Osteoblast (primary cell): ENCODE measurements at places on chromosomes 4 and X. TPM values are rescaled to one million over a fixed set of nuclear protein-coding genes. Genes with fewer than 3 reads are reported as not detected.

DNA sequence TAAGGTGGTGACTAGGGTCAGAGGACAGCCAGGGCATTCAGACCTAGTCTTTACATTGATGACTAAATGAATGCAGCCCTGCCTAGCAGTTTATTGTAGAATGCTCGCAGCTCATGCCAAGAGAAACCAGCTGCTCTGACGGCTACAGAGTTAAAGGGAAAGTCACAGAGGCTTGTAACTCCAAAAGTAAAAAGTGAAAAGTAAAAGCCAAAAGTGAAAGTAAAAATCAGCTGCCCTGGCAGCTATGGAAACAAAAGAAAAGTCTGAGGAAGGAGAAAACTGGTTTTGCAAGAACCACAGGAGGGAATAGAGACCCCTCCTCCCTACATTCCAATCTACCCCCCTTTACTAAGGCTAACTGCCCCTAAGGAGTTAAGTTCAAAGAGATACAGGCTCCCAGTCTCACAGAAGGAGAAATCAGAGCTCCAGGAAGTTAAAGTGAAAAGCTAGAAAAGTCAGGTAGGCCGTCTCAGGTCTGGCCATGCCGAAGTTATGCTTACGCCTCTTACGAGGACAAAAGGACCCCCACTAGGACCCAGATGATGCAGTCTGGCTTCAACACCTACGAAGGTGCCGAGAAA, 6.0 kb downstream of the GAGE10 start:
- no peaks in the 10 kb centered on the region for H3K4me1 ChIP-seq
- peak overlapping the region; percentile 27 for H3K27ac ChIP-seq
- H3K27me3 ChIP-seq = no peaks in the 10 kb centered on the region
- no peaks in the 10 kb centered on the region for H3K36me3 ChIP-seq

- H3K27me3 ChIP-seq = no peaks in the 10 kb centered on the region
- no peak overlapping the region for H3K27ac ChIP-seq
- no peak overlapping the region for H3K4me3 ChIP-seq
- H3K36me3 ChIP-seq = no peaks in the 10 kb centered on the region
Measured at GRCh38 chrX:262381-262909, 18.7 kb upstream of the PLCXD1 start.

DNA sequence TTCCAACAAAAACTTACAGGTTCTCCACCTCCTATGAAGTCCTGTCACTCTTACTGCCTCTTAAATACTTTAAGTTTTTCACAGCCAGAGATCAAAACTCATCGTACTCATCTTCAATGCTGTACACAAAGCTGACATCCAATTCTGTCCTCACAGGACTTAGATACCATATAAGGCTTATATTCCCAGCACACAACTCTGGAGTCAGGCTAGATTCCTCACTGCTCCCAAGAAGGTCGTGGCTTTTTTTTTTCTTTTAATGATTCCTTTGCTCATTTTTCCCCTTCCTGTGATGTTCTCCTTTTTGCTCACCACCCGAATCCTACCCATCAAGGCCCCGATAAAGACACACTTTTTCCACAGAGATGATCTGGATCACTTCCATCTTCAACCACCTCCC, 914 bp downstream of the TRAPPC2 start:
- no peaks in the 10 kb centered on the region for H3K36me3 ChIP-seq
- H3K4me3 ChIP-seq = peak overlapping the region; percentile 94
- H3K4me1 ChIP-seq = peaks cover 16% of the 10 kb centered on the region
- no peaks in the 10 kb centered on the region for H3K27me3 ChIP-seq
- H3K27ac ChIP-seq = peak overlapping the region; percentile 77

- no peak for DNase-seq
- H3K27ac ChIP-seq = no peak overlapping the region
- no peaks in the 10 kb centered on the region for H3K4me1 ChIP-seq
- H3K36me3 ChIP-seq = no peaks in the 10 kb centered on the region
Measured at GRCh38 chr4:123522646-123523045, 126.1 kb downstream of the SPRY1 start.

DNA sequence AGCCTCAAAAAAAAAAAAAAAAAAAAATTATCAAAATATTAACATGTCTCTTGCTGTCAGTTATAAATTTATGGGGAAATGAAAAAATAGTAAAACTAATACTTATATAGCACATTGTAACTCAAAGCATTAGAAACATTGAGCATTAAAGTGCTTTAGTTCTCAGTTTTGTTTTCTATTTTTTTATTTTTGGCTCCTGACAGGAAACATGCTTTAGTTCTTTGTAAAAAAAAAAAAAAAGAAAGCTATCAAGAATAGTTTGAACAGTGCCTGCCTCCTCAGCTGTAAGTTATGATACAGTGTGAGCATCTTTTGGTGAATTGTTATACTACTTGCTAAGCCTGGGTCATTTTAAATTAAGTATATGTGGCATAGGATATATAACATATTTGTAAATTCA, 5.1 kb upstream of the CENPC start:
- no peak for DNase-seq
- no peaks in the 10 kb centered on the region for H3K36me3 ChIP-seq
- H3K4me3 ChIP-seq = no peak overlapping the region
- H3K27ac ChIP-seq = no peak overlapping the region
- H3K4me1 ChIP-seq = no peaks in the 10 kb centered on the region
- no peaks in the 10 kb centered on the region for H3K27me3 ChIP-seq

GRCh38 chrX:118272242-118272641, 73.7 kb upstream of the WDR44 start:
- H3K36me3 ChIP-seq = no peaks in the 10 kb centered on the region
- DNase-seq = no peak
- no peaks in the 10 kb centered on the region for H3K27me3 ChIP-seq

GRCh38 chr4:14800977-14801376, 201.3 kb upstream of the CPEB2 start:
- H3K27me3 ChIP-seq = no peaks in the 10 kb centered on the region
- no peak overlapping the region for H3K27ac ChIP-seq
- no peak overlapping the region for H3K4me3 ChIP-seq
- no peaks in the 10 kb centered on the region for H3K36me3 ChIP-seq
- no peak for DNase-seq
- no peaks in the 10 kb centered on the region for H3K4me1 ChIP-seq

- H3K36me3 ChIP-seq = no peaks in the 10 kb centered on the region
- no peak overlapping the region for H3K4me3 ChIP-seq
Measured at GRCh38 chr4:110615353-110616237, 7.3 kb downstream of the PITX2 start.

DNA sequence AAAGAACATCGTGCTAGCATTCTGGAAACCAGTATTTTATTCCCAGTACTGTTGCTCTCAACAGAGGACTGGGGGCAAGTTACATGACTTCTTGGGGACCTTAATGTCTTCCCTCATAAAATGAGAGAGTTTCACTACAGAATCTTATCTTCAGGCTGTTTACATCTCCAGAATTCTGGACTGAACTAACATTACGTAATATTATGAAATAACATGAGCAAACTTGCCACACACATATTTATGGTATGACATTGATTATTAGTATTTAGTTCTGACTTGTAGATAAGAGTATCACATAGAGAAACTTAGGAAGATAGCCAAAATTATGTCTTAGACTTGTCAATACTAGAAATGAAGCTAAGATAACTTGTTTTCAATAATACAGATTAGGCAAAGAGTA, 68.0 kb downstream of the NFKB1 start:
- DNase-seq = no peak
- H3K4me3 ChIP-seq = no peak overlapping the region
- no peaks in the 10 kb centered on the region for H3K27me3 ChIP-seq
- H3K36me3 ChIP-seq = peaks cover 6% of the 10 kb centered on the region
- H3K4me1 ChIP-seq = peaks cover 18% of the 10 kb centered on the region

DNA sequence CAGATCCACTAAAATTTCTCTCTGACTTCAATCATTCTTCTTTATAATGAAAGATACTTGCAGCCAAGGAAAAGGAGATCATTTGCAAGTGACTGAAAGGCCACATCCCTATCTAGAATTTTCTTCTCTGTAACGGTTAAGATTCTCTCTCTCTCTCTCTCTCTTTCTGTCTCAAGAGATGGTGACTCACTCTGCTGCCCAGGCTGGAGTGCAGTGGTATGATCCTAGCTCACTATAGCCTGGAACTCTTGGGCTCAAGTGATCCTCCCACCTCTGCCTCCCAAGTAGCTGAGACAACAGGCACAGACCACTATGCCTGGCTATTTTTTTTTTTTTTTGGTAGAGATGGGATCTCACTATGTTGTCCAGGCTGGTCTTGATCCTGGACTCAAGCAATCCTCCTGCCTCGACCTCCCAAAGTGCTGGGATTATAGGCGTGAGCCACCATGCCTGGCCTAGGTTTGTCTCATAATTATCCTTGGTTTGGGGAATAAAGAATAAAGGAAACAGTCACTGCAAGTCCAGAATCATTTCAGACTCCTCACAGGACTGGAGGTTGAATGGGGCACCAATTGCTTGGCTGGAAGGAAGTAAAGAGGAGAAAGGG, 33.3 kb upstream of the GALNT7 start:
- H3K4me1 ChIP-seq = no peaks in the 10 kb centered on the region
- H3K4me3 ChIP-seq = no peak overlapping the region
- no peaks in the 10 kb centered on the region for H3K27me3 ChIP-seq
- no peak for DNase-seq
- no peak overlapping the region for H3K27ac ChIP-seq
- no peaks in the 10 kb centered on the region for H3K36me3 ChIP-seq

GRCh38 chr4:151361966-151362365, 36.6 kb upstream of the SH3D19 start:
- no peaks in the 10 kb centered on the region for H3K36me3 ChIP-seq
- no peak overlapping the region for H3K27ac ChIP-seq
- H3K27me3 ChIP-seq = no peaks in the 10 kb centered on the region

- peak overlapping the region; percentile 76 for H3K27ac ChIP-seq
- H3K36me3 ChIP-seq = no peaks in the 10 kb centered on the region
- H3K4me1 ChIP-seq = peaks cover 33% of the 10 kb centered on the region
- peak overlapping the region; percentile 81 for H3K4me3 ChIP-seq
- H3K27me3 ChIP-seq = no peaks in the 10 kb centered on the region
Measured at GRCh38 chr4:145935253-145936141, 3.1 kb downstream of the ZNF827 start.

- H3K36me3 ChIP-seq = no peaks in the 10 kb centered on the region
- H3K27me3 ChIP-seq = no peaks in the 10 kb centered on the region
- no peak overlapping the region for H3K4me3 ChIP-seq
Measured at GRCh38 chr4:111228396-111228795, 605.5 kb upstream of the PITX2 start.

- H3K36me3 ChIP-seq = no peaks in the 10 kb centered on the region
- no peak overlapping the region for H3K4me3 ChIP-seq
- H3K27ac ChIP-seq = no peak overlapping the region
- peaks cover 5% of the 10 kb centered on the region for H3K27me3 ChIP-seq
Measured at GRCh38 chr4:87633243-87633642, 16.8 kb upstream of the DMP1 start.

GRCh38 chrX:19849464-19850080, 37.8 kb downstream of the SH3KBP1 start:
- H3K4me1 ChIP-seq = peaks cover 4% of the 10 kb centered on the region
- no peak for DNase-seq
- no peaks in the 10 kb centered on the region for H3K27me3 ChIP-seq
- H3K4me3 ChIP-seq = no peak overlapping the region
- H3K36me3 ChIP-seq = no peaks in the 10 kb centered on the region

- H3K27me3 ChIP-seq = no peaks in the 10 kb centered on the region
- peaks cover 6% of the 10 kb centered on the region for H3K4me1 ChIP-seq
- peak; percentile 73 for DNase-seq
- no peak overlapping the region for H3K27ac ChIP-seq
- H3K36me3 ChIP-seq = no peaks in the 10 kb centered on the region
- no peak overlapping the region for H3K4me3 ChIP-seq
Measured at GRCh38 chr4:153555730-153556434, 89.7 kb downstream of the TMEM131L start.

DNA sequence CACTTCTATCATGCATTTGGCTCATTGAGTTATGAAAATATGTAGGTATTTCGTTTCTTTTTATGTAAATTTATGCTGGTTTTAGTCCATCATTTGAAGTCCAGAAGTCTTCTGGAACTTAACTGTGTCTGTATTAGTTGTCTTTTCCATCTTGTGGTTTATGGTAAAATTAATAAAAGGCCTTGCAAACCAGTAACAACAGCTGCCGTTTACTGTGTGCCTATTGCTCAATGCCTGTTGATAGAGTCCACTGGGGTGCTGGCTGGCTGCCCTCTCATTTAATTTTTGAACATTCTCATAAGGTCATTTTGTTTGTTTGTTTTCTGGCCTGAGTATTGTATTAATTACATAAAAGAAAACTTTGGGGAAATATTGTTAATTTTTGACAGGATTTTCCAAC, 98.0 kb downstream of the NAA11 start:
- H3K27me3 ChIP-seq = no peaks in the 10 kb centered on the region
- DNase-seq = no peak
- no peaks in the 10 kb centered on the region for H3K36me3 ChIP-seq
- H3K4me3 ChIP-seq = no peak overlapping the region
- H3K27ac ChIP-seq = no peak overlapping the region

DNA sequence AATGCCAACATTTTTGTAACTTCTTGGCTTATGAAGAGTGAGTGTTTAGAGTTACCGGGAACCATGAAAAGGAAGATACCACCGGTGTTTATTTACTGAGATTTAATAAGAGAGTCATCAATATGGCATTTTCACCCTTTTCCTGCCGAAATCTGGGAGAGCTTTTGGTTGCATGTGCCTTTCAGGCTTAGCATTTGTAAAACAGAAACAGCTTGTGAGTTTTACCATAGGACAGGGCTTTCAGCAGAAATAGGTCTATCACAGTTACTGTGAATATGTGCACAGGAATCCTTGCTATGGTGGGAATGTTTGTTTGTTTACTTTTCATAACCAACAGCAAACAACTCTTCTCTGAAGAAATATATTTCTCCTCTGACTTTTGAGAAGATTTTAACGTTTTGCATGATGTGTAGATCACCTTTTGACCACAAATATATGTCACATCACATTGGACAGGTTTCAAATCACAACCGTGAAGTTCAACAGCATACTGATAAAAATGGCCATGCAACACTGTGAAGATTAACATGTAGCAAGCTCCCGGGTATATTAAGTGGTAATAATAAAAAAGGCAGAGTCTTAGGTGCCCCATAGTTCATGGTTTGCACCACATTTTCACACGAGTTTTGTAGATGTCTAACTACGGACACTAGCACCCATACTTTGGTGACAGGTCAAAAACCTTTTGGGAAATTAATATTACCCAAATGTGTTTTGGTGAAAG, 21.3 kb downstream of the ARHGAP24 start:
- no peaks in the 10 kb centered on the region for H3K27me3 ChIP-seq
- peak overlapping the region; percentile 44 for H3K27ac ChIP-seq
- no peak for DNase-seq

GRCh38 chr4:81410680-81411079, 61.0 kb downstream of the RASGEF1B start:
- DNase-seq = no peak
- no peaks in the 10 kb centered on the region for H3K4me1 ChIP-seq
- no peak overlapping the region for H3K4me3 ChIP-seq

- H3K27me3 ChIP-seq = no peaks in the 10 kb centered on the region
- peak overlapping the region; percentile 84 for H3K27ac ChIP-seq
- H3K36me3 ChIP-seq = no peaks in the 10 kb centered on the region
Measured at GRCh38 chr4:41177016-41177415, 37.3 kb downstream of the APBB2 start.

DNA sequence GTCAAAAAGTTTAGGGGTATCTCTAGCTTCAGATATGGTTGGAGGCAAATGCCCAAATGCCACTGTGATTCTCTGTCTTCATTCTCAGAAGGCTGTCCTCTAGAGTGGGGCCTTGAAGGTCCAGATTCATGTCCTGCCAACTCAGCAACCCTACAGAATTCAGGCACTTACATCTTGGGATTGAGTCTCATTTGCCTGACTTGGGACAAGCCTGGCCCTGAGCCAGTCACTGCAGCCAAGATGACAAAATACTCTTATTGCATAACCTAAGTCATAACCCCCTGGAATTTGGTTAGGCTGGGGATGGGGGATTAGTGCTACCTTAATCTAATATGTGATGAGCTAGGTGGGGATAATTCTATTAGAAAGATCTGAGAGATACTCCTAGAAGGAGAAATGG, 100.5 kb downstream of the AREG start:
- H3K36me3 ChIP-seq = no peaks in the 10 kb centered on the region
- H3K4me1 ChIP-seq = peaks cover 16% of the 10 kb centered on the region
- no peak for DNase-seq
- H3K27ac ChIP-seq = no peak overlapping the region

NUDT10 gene
- 2.5 and 2.7 TPM in 2 replicates for total RNA-seq

TCEANC gene
- 6.2 and 6.5 TPM in 2 replicates for total RNA-seq

ASB11 gene
- not detected in 2 replicates for total RNA-seq

WAS gene
- 0.36 TPM in 1 of 2 replicates, not detected in the other for total RNA-seq
